ENCODE measurements at places on chromosomes 2 and 18. TPM values are rescaled to one million over a fixed set of nuclear protein-coding genes. Genes with fewer than 3 reads are reported as not detected.
A peak's percentile ranks its signal among the peaks of the same experiment; 100 is the strongest.

The IGFBP5 gene
- 169 TPM for total RNA-seq

The CD8B2 gene
- not detected for total RNA-seq

The STPG4 gene
- total RNA-seq, result not detected

DNA sequence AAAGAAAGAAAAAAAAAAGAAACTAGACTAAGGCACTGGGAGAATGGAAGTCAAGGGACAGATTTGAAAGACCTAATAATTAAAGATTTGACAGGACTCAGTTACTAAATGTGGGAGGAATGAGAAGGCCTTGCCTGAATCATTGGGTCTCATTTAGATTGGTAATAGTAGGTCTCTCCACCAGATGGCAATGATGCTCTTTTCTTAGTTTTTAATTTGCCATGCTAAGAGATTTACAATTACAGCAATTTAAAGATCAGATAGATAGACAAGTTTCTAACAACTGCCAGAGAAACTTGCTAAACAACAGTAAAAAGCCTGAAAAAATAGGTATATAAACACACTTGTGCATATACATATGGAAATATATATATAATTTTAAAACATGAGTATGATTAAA, 153.0 kb downstream of the TMEM247 start:
- H3K36me3 ChIP-seq, result peaks cover 16% of the 10 kb centered on the region
- DNase-seq, result no peak
- no peak overlapping the region for H3K27ac ChIP-seq
- no peaks in the 10 kb centered on the region for H3K27me3 ChIP-seq

DNA sequence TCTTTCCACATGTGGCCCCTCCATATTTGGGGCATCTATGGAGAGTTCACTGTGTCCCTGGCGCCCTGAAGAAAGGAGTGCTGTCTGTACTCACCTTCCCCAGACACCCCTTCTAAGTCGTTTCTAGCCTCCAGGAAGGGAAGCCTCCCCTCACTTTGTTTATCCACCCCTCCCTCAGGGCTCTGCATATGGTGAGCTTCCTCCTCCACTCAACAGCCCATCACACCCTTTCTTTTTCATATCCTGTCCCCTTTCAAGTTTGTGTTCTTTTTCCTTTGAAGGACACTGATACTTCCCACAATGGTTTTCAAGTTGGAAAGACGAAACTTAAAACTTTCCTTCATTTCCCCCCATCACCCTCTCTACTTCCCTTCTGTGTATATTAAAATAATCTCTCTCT, 291.4 kb upstream of the POU3F3 start:
- H3K36me3 ChIP-seq, result no peaks in the 10 kb centered on the region
- H3K4me3 ChIP-seq, result no peak overlapping the region
- no peak for DNase-seq
- H3K27ac ChIP-seq, result no peak overlapping the region
- no peaks in the 10 kb centered on the region for H3K4me1 ChIP-seq

DNA sequence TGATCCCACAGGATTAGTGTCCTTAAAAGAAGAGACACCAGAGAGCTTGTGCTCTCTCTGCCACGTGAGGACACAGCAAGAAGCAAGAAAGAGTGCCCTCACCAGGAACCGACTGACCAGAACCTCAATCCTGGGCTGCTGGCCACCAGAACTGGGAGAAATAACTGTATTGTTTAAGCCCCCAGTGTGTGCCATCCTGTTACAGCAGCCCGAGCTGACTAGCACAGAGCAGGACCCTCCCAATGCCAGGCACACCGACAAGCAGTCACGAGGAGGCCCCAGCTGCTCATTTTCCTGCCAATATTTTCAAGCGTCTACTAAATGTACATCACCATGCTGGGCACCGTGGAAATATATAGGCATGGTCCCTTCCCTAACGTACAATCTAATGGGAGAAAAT, 17.1 kb downstream of the FAM178B start:
- no peak overlapping the region for H3K4me3 ChIP-seq
- H3K27me3 ChIP-seq, result no peaks in the 10 kb centered on the region
- DNase-seq, result no peak
- H3K4me1 ChIP-seq, result peaks cover 5% of the 10 kb centered on the region
- H3K36me3 ChIP-seq, result no peaks in the 10 kb centered on the region

DNA sequence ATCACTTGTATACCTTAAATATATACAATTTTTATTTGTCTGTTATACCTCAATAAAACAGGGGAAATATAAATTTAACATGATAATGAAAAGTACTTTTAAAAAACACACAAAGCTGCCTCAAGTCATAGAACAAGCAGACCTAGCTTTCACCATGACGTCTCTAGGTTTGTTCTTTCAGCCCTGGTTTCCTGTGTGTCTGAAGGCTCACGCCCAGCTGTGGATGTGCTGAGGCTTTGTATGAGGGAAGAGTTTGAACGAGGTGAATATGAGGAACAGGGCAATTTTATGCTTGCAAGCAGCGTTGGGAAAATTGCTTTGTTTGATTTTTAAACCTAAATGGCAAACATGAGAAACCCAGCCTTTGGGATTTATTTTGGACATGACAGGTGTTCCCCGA, 15.3 kb downstream of the SH3RF3 start:
- no peaks in the 10 kb centered on the region for H3K36me3 ChIP-seq
- H3K27ac ChIP-seq, result no peak overlapping the region
- H3K4me3 ChIP-seq, result no peak overlapping the region

GRCh38 chr2:98242003-98242402, 104.3 kb upstream of the CNGA3 start:
- no peaks in the 10 kb centered on the region for H3K4me1 ChIP-seq
- H3K4me3 ChIP-seq, result no peak overlapping the region
- H3K27ac ChIP-seq, result no peak overlapping the region
- H3K27me3 ChIP-seq, result peaks cover under 1% of the 10 kb centered on the region

DNA sequence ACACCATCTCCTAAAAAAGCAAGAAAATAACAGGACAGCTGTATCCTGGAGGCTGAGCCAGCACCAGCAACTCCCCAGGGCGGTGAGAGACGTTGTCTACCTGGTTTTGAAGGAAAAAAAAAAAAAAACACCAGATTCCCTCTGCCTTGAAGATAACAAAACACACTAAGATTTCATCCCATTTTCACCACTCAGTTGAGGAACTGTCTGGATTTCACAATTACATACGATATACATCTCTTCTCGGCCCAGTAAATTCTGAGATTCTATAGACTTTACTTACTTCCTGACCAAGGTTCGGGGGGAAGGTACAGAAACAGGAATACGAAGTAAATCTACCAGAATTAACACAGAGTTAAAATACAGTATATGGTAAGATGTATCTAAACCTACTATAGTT, 8.5 kb downstream of the ZNF516 start:
- H3K4me3 ChIP-seq, result no peak overlapping the region
- H3K4me1 ChIP-seq, result no peaks in the 10 kb centered on the region
- no peaks in the 10 kb centered on the region for H3K27me3 ChIP-seq
- no peaks in the 10 kb centered on the region for H3K36me3 ChIP-seq
- H3K27ac ChIP-seq, result no peak overlapping the region
- no peak for DNase-seq

GRCh38 chr18:6370886-6371635, 43.6 kb downstream of the L3MBTL4 start:
- H3K36me3 ChIP-seq, result no peaks in the 10 kb centered on the region
- no peak overlapping the region for H3K4me3 ChIP-seq
- peaks cover 11% of the 10 kb centered on the region for H3K4me1 ChIP-seq
- peak; percentile 74 for DNase-seq
- H3K27me3 ChIP-seq, result no peaks in the 10 kb centered on the region
- H3K27ac ChIP-seq, result no peak overlapping the region

DNA sequence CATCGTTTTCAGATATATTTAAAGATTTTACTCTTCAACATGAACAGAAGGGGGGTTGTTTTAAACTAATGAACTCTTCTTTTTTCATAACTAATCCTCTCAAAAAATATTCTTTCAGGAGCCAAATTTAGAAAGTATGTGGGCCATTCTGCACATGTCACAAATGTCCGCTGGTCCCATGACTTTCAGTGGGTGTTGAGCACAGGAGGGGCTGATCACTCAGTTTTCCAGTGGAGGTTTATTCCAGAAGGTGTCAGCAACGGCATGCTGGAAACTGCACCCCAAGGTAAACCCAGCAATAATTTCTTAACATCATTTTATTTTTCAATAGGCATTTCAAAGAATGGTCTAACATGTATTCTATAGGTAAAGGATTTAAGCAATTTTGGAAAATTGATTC, 136.0 kb downstream of the EML6 start:
- H3K27me3 ChIP-seq, result no peaks in the 10 kb centered on the region
- H3K36me3 ChIP-seq, result no peaks in the 10 kb centered on the region
- H3K4me1 ChIP-seq, result no peaks in the 10 kb centered on the region
- no peak overlapping the region for H3K4me3 ChIP-seq
- DNase-seq, result no peak

DNA sequence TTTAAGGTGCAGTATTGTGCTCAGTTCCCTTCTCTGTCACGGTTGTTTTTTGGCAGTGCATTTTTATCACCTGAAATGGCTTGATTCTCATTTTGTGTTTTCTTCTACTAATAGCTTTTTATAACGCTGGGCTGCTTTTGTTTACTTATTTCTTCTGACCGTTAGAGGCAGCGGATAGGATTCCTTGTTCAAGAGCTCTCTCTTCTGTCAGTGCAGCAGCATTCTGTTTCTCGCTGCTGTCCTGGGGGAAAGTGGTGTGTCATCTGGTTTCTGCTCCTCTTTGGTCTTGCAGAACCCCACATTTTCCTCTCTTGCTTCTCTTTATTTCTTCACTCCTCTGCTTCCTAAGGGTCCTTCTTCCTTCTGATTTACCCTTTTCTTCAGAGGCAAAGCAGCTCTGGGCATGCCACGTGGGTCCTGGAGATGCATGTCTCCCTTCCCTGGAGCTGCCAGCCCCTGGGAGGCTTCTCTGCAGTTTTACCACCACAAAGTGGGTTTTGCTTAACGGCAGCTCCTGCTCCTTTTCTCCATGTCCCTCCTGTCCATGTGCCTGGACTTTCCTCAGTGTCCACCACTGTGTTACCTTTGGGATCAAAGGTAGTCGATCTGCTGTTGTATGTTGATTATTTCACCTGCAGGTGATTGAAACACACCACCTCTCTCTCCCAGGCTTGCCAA, 47.3 kb upstream of the SNTG2 start:
- H3K4me1 ChIP-seq, result no peaks in the 10 kb centered on the region
- H3K36me3 ChIP-seq, result no peaks in the 10 kb centered on the region
- no peak overlapping the region for H3K4me3 ChIP-seq
- no peaks in the 10 kb centered on the region for H3K27me3 ChIP-seq

- H3K36me3 ChIP-seq, result peaks cover 76% of the 10 kb centered on the region
- no peak for DNase-seq
- H3K27me3 ChIP-seq, result no peaks in the 10 kb centered on the region
Measured at GRCh38 chr2:32386739-32387138, 29.9 kb downstream of the BIRC6 start.

All from upper lobe of right lung (tissue), 1 donor.